Glutamatergic neuron (in vitro differentiated cells): ENCODE measurements at places on chromosomes 12 and 14. TPM values are rescaled to one million over a fixed set of nuclear protein-coding genes. Genes with fewer than 3 reads are reported as not detected.

The DBX2 gene
- total RNA-seq: not detected

The SYNDIG1L gene
- 1.5 TPM for total RNA-seq

The CLBA1 gene
- total RNA-seq: 5.9 TPM

The DLK1 gene
- 37.3 TPM for total RNA-seq

The MMP19 gene
- not detected for total RNA-seq

The OTX2 gene
- 18.8 TPM for total RNA-seq

The FGD4 gene
- total RNA-seq: 105 TPM

The MYBPC1 gene
- total RNA-seq: not detected

The LMO3 gene
- total RNA-seq: 0.78 TPM

The PAX9 gene
- total RNA-seq: not detected
